ENCODE measurements at places on chromosomes 11 and 22.
A peak's percentile ranks its signal among the peaks of the same experiment; 100 is the strongest.

DNA sequence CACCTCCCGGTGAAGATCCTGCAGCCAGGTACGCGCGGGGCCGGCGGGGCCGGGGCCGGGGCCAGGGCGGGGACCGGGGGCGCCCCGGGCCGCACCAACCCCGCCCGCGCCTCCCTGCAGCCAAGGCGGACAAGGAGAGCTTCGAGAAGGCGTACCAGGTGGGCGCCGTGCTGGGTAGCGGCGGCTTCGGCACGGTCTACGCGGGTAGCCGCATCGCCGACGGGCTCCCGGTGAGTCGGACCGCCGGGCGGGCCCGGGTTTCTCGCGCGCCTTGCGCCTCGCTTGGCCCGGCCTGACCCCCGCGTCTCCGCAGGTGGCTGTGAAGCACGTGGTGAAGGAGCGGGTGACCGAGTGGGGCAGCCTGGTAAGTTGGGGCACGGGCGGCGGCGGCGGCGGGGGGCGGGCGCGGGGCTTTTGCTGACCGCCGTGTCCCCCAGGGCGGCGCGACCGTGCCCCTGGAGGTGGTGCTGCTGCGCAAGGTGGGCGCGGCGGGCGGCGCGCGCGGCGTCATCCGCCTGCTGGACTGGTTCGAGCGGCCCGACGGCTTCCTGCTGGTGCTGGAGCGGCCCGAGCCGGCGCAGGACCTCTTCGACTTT lies 531 bp downstream of the PIM3 start:
- peak; percentile 63 for DNase-seq

DNA sequence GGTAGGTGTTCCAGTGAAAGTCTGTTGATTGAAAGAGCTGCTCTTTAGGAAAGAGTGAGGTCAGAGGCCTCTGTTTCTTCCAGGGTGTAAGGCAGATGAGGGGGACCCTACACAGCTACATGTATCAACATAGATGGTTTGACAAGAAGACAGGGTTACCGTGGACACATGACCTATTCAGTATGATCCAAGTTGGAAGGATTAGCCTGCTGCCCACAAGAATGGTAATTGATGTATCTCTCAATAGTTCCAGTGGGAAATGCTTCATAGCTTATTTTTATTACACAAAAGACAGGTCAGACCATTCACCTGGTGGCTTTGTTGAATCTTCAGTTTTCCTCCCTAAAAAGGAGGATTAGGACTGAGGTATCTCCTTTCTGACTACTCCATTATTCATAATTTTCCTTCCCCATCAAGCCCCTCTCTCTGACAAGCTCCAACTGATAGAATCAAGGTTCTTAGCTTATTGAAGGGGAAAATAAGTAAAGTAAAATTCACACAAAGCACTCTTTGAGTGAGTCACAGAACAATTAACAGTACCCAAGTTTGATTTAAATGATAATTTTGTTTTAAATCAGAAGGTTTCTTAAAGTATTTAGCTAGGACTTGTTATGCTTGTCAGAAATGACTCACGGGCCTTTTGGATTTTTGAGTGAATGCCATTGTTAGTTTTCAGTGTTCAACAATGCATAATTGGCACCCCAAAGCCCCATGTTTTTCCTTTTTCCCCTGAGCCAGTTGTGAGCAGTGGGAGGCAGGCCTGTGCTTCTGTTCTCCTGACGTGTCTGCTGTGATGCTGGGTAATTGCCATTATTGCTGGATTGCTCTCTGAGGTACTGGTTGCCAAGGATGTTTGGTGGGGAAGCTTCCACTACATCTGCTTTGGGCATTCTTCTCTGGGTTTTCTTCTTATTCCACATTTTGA lies 373.2 kb downstream of the DDX10 start:
- DNase-seq = no peak

DNA sequence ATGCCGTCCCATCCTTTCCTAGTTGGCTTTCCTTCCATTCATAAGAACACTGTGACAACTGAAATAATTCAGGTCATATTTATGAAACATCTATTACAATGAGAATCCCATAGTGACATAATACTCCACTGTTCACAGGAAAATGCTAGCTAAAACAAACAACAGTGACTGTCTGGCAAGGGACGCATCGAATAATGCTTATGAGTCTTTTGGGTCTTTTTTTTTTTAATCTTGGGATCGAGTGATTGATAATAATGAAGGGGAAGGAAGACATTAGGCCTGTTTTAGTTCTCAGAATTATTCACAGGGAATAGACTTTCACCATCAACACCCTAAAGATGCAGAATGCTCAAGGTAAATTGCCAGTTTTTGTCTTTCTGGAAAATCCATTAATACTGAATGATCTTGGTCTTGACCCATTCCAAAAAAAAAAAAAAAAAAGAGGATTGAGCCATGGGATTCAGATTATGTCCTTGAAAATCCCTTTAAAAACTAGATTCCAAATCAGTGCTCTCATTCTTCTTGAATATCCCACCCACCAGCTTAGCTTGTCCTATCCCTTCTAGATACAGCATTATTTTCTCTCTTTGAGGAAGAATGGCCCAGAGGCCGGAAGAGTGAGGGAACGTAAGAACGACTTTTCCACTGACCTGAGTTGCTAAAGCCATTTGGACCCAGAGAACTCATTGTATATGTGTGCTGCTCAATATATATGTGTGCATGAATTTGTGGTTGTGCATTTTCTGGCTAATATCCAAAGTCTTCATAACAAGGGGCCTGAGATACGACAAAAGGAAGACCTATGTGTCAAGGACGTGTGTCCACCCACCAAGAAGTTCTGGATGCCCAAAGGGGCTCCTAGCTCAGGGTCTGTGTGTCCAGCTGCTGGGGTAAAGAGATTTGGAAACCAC lies 35.2 kb upstream of the CREB3L1 start:
- DNase-seq = no peak

GRCh38 chr22:28779833-28780232 lies 7.3 kb downstream of the CCDC117 start:
- no peak for DNase-seq

DNA sequence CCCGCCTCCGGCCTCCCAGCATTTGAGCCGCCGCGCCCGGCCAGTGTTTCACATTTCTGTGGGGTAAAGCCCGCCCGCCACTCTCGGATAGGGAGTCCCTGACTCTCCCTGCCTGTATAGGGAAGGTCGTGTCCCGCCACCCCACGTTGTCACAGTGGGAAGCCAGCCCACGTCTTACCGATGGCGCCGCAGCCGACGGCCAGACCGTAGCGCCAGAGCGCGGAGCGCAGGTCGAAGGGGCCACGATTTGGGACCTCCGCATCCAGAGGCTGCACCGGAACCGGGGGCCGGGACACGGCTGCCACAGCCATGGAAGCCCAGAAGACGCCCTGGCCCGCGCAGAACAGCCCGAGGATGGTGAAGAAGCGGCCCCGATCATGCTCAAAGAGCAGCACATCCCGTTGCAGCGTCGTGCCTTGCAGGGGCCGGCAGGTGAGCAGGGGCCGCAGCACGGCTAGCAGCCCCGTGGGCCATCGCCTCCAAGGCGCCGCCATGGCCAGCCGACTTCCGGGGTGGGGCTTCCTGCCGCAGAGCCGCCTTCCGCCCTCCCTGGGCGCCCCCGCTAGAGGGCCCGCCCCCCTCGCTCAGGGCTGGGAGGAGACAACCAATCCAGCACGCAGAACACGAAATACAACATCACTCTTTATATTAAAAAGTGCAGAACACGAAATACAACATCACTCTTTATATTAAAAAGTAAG lies at the start of gene TMEM223:
TMEM223 (minus strand) TSS at position 506 of the 701 bp plus-strand sequence; CDS start at position 494, 12 bp downstream.
- peak; percentile 92 for DNase-seq

- DNase-seq = no peak
Observed at GRCh38 chr11:10032935-10033334, 261.1 kb downstream of the SBF2 start.

DNA sequence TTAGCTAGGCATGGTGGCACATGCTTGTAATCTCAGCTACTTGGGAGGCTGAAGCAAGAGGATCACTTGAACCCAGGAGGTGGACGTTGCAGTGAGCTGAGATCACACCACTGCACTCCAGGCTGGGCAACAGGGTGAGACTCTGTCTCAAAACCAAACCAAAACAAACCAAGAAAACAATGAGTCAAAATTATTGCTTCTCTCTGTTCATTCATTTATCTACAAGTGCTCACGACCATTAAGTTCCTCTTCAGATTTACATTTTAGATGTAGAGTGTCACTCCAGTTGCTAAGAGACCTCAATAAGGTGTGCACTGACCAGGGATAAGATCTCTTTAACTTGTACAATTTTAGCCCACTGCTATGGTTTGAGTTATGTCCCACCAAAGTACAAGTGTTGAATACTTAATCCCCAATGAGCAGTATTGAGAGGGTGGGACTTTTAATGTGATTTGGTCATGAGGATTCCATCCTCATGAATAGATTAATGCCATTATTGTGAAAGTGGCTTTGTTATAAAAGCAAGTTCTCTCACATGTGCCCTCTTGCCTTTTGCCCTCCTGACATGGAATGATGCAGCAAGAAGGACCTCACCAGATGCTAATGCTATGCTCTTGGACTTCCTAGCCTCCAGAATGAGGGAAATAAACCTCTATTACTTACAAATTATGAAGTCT lies 7.8 kb downstream of the HNRNPUL2 start:
- no peak for DNase-seq

GRCh38 chr11:62143727-62144126 lies 19.9 kb downstream of the INCENP start:
- DNase-seq = no peak

- peak; percentile 50 for DNase-seq
Observed at GRCh38 chr11:69640260-69640994, 529 bp upstream of the CCND1 start.

- no peak for DNase-seq
Observed at GRCh38 chr11:78337554-78337924, 80.1 kb downstream of the GAB2 start.

DNA sequence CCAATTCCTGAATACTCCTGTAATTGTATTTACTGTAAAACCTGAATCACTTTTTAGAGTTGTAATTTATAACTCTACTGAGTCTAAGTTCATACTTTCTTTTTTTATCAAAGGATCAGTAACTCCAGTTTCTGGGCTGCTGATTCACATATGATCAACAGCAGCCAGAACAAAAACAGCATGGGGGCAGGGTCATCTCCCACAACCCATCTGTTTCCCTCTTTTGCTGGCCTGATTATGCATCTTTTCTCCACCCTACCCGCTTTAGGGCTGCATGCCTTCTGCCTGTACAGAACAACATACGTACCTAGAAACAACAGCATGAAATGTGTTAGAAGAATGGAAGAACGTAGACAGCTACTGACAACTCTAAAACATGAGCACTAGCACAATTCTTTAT lies 76.0 kb downstream of the MRTFA start:
- no peak for DNase-seq

DNA sequence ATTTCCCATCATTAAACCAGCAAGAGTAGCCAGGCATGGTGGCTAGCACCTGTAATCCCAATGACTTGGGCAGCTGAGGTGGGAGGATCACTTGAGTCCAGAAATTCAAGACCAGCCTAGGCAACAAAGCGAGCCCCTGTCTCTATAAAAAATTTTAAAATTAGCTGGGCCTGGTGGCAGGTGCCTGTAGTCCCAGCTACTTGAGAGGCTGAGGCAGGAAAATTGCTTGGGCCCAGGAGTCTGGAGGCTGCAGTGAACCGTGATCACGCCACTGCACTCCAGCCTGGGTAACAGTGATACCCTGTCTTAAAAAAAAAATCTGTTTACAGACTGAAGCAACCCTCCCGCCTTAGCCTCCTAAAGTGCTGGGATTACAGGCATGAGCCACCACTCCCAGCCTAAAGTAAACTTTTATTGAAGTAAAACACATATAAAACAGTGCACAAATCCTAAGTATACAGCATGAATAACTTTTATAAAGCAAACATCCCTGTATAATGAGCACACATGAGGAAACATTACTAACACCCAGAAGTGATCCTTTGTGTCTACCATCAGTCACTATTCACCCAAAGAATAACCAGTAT lies 12.6 kb downstream of the UCP3 start:
- DNase-seq = no peak

GRCh38 chr22:46052801-46053562 lies 76.0 kb upstream of the WNT7B start:
- DNase-seq = no peak

GRCh38 chr11:86473991-86474833 lies 99.5 kb downstream of the CCDC81 start:
- DNase-seq = no peak

- no peak for DNase-seq
Observed at GRCh38 chr22:38153821-38154562, 27.6 kb downstream of the PLA2G6 start.

DNA sequence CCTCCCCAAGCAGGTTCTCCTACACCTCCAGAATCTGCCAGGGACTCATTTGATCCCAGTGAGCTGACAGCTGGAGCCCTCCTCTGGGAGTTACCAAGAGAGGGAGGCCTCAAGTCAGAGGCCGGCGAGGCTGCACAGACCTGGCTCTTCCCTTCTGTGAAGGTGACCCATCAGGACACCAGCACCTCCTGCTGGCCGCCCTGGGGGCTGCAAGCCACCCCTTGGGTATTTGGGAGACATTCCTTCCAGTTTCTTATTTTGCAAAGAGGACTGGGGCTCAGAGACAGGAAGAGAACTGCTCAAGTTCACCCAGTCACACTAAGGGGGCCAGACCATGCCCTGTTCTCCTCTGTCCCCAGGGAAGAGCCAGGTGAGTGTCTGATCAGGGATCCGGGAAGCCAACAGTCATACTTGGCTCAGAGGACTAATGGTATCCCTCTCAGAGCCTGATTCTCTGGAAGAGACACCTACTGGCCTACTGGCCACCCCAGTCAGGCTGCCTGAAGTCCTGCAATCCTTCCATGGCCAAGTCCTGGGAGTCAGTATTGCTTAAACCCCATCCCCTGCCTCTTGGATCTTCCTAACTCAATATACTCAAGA lies 40.5 kb upstream of the RIC3 start:
- DNase-seq = no peak

GRCh38 chr22:38861170-38861876 lies 10.7 kb downstream of the CBX6 start:
- no peak for DNase-seq

DNA sequence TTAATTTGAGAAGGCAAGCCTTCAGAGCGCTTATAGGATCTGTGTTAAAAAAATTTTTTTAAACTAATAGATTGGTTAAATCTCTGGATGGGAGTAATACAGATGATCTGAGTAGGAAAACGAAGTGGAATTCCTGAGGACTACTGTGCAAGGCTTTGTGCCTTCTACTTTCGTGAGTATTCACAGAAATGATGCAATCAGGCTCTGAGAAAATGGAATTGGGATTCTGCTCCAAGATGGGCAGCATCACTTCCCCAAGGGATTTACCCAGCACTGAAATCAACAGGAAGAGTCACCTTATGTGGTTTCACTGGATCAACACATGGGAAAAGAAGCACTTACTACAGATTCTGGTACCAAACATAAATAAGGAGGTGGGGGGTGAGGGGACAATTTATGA lies 12.5 kb downstream of the KMT5B start:
- DNase-seq = no peak

- no peak for DNase-seq
Observed at GRCh38 chr11:75189911-75190310, 39.0 kb downstream of the SLCO2B1 start.

DNA sequence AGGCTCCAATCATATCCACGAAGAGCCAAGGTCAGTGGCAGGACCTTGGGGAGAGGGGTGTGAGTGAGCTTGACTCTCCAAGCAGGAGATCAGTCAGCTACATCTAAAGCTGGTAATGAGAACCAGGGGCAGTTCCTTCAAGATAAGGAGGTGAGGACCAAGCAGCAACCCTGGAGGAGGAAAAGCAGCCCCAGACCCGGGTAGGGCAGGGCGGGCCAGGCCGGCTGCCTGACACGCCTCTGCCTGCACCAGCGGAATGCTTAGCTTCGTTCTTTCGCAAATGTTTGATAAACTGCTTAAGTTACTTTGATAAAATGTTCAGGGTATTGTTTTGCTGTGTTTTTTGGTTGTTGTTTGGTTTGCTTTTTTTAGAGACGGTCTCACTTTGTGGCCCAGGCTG lies 18.7 kb upstream of the FADD start:
- DNase-seq = no peak

- no peak for DNase-seq
Observed at GRCh38 chr11:67523556-67524479, 572 bp upstream of the CABP2 start.

All from GM13977 (cell line).